A549 treated with RU486 at 1 μM for 4 hours (cell line): ENCODE measurements at places on chromosomes 6 and 20. TPM values are rescaled to one million over a fixed set of nuclear protein-coding genes. Genes with fewer than 3 reads are reported as not detected.

The PRR18 gene
- total RNA-seq, result 0.16 to 0.27 TPM (median 0.23 TPM) in 4 of 5 replicates, not detected in the other

The EMILIN3 gene
- 0.25 to 0.49 TPM (median 0.40 TPM) in 5 replicates for total RNA-seq

The HLA-DPB1 gene
- total RNA-seq, result not detected in 5 replicates

The B3GALT4 gene
- 0.30 to 0.75 TPM (median 0.53 TPM) in 5 replicates for total RNA-seq

The LY6G5B gene
- 3.7 to 6.0 TPM (median 4.3 TPM) in 5 replicates for total RNA-seq

The LTB gene
- total RNA-seq, result 0.25 to 0.57 TPM (median 0.49 TPM) in 4 of 5 replicates, not detected in the other

The SMLR1 gene
- not detected in 5 replicates for total RNA-seq

The PGC gene
- total RNA-seq, result not detected in 5 replicates

The MEP1A gene
- not detected in 5 replicates for total RNA-seq

The EPHA7 gene
- total RNA-seq, result 0.03 to 0.18 TPM (median 0.07 TPM) in 5 replicates

The BANF2 gene
- total RNA-seq, result not detected in 5 replicates

The SIM1 gene
- total RNA-seq, result not detected in 5 replicates

The FOXC1 gene
- 5.5 to 10.2 TPM (median 9.4 TPM) in 5 replicates for total RNA-seq

The ELOVL2 gene
- 3.7 to 7.6 TPM (median 7.6 TPM) in 5 replicates for total RNA-seq

The DDX27 gene
- total RNA-seq, result 61.1 to 67.9 TPM (median 63.3 TPM) in 5 replicates

The APMAP gene
- 145 to 166 TPM (median 162 TPM) in 5 replicates for total RNA-seq

The SCRT2 gene
- not detected in 5 replicates for total RNA-seq

The TUBB2B gene
- 11.8 to 13.2 TPM (median 12.2 TPM) in 5 replicates for total RNA-seq

The BTN1A1 gene
- not detected in 5 replicates for total RNA-seq

The STX11 gene
- total RNA-seq, result 1.8 to 2.9 TPM (median 2.0 TPM) in 5 replicates

The PPP1R16B gene
- total RNA-seq, result 0.06 to 0.27 TPM (median 0.16 TPM) in 5 replicates

The TCF21 gene
- total RNA-seq, result 0.03 to 0.11 TPM (median 0.09 TPM) in 5 replicates
